ENCODE measurements at places on chromosomes 11 and 22.

GRCh38 chr11:77619576-77620198 is 17.9 kb downstream of the CLNS1A start:
- peak; percentile 73 for DNase-seq

- DNase-seq, result no peak
Measured at GRCh38 chr11:94755494-94755893, 12.7 kb upstream of the AMOTL1 start.

DNA sequence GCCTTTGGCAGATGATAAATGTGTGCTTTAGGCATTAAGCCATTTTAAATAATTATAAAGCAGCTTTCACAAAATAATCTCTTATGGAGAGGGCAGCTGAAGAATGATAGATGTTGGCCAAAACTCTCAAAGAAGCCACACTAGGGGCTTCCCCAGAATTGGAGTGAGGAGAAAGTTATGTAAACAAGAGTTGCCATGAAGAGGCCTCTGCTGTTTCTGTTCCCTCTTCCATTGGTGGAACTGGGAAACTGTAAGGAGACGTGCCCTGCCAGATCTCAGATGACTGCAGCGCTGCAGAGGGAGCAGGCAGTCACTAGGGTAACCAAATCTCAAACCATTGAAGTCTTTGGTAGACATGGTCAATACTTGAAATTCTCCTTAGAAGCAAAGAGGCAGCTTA is 19.4 kb upstream of the APLP2 start:
- no peak for DNase-seq

DNA sequence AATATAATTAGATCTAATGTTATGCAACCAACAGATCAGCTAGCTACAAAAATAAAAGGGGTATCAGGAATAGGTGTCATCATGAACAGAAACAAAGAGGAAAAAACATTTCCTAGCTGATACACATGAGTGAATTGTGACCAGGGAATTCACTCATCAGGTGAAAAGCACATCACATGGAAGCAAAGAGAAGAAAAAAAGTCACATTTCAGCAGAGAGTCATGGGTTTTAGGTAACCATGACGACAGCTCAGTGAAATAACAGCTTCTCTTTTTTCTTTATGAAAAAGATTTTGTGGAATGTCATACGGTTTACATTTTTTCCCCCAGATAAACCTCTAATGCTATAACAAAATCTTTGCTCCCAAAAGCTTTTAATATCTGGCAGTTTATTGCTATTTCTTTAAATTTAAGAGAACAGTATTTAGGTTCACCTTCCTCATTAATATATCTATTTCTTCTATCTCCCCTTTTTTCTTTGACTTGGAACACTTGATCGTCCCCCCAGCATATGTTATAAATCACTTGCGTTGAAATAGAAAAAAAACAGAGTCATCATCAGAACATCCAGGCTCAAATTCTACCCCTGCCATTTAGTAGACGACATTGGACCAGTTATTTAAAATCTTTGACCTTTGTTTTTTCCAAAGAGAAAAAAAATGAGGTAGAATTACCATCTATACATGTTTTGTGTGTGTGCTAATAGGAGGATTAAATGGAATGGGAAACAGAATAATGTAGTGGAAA is 5.3 kb downstream of the TYR start:
- DNase-seq, result no peak

DNA sequence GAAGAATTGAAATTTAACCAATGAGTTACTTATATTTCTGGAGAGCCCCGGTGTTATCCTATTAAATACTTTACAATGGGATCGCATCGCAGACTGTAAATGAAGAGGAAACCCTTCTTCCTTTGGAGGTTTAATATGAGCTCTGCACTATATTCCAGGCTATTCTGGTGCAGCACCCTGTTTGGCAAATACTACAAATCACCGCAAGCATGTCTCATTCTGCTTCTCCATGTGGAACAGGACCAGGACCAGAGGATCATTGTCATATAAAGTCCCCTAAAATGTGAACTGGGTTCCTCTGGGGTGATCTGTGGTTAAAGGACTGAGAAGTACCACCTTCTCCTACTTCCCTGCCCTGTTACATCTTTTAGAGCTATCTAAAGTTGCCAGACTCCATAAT is 703.7 kb downstream of the DLG2 start:
- no peak for DNase-seq

DNA sequence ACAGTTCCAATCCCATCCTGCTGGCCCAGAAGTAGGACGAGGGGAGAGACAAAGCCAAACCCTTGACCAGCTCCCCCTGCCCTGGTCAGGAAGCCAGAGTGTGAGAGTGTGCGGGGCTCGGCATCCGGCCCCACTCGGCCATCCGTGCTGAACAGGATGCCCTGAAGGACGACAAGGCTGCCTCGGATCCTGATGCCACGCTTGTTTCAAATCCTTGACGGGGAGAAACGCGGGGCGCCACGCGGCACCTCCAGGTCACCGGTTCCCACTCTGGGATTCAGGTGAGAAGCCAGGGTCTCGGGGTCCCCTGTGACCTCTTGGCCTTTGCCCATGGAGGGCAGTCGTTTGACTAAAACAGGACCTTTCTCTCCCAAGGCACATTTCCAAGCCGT is 167.8 kb downstream of the BRD1 start:
- no peak for DNase-seq

DNA sequence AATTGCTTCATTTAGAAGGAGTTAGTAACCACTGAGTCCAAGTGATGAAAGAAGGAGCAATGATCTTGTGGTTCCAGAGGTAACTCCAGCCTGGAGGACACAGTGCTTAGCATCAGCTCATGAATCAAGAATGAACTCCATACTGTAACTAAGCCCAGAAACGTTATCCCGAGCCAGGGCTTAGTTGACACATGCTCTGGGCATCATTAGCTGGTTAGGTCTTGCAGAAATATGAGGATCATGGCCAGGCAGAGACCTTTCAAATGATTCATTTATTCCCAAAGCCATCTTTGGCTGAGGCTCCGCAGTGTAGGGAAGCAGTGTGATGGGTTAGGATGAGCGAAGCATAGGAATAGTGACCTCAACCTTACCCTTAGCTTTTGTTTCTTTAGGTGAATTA is 277.4 kb downstream of the FAM76B start:
- DNase-seq, result no peak

DNA sequence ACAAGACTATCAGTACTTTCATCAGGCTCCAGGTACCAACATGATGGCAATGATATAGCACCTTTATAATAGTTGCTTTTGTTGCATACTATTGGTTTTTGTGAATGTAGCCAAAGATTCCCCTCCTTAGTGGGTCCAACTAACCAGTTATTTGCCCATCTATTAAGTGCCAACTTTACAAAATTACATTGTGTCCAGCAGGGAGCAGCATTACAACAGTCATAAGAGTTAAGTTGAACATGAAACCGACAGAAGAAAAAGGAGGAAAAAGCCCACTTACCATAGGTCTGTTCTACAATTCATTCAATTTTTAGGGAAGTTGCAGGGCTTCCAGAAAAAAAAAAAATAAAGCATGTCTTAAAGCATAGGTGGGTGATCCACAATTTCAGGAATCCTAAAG is 21.6 kb downstream of the IMMP1L start:
- peak; percentile 70 for DNase-seq

DNA sequence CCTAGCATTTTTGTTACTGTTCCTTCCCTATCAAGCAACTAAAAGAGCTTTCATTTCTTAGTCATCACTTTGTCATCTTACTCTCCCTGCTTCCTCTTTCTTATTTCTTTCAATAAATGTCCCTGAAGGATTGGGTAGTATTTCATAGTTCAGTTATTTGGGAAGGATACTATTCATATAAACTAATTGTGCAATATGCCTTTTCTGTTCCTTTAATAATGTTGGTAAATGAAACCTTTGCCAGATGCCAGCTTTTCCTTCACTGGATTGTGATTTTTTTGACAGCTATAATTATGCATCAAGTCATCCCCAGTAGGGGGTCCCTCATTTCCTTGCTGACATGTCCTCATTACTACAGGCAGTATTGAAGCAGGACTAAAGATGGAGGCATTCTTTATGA is 101.7 kb downstream of the ATM start:
- DNase-seq, result no peak

- peak; percentile 56 for DNase-seq
Measured at GRCh38 chr22:25777870-25778269, 35.9 kb downstream of the MYO18B start.

DNA sequence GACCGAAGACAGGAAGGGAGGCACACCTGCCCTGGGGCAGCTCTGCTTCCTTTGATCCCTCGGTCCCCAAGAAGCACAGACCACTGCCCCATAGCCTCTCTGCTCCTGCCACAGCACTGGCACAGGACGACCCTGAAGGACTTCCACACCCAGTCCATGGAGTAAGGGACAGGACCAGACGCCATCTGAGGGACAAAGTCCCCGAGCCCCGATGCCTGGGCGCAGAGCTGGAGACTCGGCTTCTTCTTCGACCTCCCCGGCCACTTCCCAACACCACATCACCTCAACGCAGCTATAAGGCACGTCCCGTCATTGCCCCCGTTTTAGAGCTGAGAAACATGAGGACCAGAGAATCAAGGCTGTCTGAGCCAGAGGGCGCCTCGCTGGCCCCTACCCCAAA is 310.5 kb downstream of the BRD1 start:
- DNase-seq, result no peak

DNA sequence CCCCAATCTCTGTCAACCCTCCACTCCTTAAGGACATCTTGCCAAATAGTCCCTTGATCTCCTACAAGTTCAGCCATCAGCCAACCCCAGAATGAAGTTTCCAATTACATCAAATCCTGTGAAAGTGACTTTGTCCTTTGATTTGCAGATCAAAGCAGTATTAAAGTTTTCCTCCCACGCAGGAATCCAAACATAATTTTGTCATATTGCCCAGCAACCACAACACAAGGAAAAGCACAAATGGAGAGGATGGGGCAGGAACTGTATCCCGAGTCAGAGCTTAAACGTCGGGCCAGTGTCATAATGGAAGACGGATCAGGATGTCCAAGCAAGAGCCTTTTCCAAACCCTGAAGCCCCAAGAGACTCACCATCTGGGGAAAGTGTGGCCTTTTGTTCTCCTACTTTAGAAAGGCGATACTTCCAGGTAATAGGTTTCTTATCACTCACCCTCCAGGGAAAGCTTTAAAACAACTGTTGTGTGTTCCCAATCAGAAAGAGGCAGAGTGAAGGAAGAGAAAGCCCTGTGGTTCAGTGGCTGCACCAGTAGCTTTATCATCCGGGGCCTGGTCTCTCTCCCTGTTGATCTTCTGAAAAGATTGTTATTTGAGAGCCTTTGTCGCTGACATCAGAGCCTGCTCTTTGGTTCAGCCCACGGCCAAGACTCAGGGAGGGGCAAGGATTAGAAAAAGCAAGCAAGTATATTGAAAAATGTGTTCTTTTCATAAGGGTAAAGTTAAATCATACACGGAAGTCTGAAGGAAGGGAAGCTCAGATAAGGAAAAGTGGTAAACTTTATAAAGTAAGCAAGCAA is 41.7 kb downstream of the EXPH5 start:
- DNase-seq, result no peak

DNA sequence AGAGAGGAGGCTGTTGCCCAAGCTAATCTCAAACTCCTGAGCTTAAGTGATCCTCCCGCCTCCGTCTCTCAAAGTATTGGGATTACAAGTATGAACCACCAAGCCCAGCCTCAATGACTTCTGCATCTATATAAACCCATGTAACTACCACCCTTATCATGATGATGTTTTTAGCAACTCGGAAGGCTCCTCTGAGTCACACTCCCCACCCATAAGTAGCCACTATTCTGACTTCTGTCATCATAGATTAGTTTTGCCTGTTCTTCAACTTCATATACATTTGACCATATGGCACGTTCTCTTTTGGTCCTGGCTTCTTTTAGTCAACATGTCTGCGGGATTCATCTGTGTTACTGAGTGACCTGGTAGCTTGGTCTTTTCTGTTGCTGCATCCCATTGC is 6.4 kb upstream of the FOSL1 start:
- DNase-seq, result no peak

DNA sequence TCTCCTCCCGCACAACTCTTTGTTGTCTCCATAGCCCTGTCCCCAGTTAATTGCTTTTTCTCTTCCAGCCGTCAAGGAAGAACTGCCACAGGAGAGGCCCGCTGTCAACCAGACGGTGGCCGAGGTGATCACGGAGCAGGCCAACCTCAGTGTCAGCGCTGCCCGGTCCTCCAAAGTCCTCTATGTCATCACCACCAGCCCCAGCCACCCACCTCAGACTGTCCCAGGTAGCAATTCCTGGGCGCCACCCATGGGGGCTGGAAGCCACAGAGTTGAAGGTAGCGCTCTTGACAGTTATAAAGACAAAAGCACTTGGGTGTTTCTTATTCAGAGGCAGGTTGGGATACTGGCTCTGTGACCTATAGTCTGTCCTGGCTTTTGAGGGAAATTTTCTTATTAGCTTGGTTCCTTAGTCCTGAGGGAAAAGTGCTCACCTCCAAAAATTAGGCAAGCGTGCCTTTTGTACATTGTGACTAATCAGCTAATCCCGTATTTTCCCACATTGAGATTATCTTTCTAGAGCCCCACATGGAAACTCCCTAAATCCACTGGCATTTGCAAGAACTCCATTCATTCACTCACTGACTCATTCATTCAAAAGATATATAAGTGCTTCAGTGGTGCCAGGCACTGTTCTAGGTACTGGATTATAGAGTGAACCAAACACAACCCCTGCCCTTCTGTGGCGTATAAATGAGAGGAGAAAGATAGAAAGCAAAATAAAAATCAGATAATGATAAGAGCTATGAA is 65.9 kb downstream of the KREMEN1 start:
- DNase-seq, result no peak

- DNase-seq, result no peak
Measured at GRCh38 chr11:115302946-115303703, 201.1 kb downstream of the CADM1 start.

GRCh38 chr22:36201630-36202319 is at the start of gene APOL4:
Gene APOL4 (minus strand): TSS chr22:36201809. CDS start chr22:36201734, 75 bp downstream.
- no peak for DNase-seq

DNA sequence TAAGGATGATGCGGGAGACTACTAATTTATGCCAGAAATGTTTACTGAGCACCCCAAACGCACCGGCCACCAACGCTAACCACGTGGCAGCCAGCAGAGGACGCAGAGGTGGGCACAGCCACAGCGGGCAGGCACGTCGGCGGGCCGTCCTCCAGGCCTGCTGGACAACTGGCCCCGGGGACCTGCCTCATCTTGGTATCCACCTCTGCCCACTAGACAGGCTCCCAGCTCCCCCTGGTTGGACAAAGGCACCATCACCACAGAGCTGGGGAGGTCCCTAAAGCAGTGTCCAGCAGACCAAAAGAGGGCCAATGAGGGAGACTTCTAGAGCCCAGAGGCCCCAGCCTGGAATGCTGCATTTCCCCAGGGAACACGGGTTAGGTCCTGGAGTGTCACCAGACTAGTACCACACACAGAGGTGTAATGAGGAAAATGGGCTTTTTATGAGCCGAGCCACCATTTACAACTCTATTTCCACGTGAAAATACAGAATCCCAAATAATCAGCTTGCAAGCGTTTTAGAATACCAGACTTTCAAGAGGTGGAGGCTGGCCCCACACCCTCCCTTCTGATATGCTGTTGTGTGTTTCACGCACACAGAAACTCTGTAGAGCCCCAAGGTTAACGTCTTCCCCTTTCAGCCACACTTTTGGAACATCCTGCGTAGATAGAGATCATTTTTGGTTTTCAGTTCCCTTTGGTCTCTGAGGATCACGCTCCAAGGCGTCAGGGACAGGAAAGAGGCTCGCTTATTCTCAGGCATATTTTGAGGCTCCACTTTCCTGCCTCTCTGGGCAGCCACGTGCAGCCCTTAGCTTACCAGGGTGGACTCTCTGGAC is 23.7 kb upstream of the BID start:
- DNase-seq, result peak; percentile 42
